ENCODE measurements at places on chromosomes 1 and 21.
A peak's percentile ranks its signal among the peaks of the same experiment; 100 is the strongest.

GRCh38 chr1:32501865-32502264 lies 37.0 kb downstream of the ZBTB8B start:
- no peak for DNase-seq

GRCh38 chr1:197063212-197063611 lies 3.8 kb downstream of the F13B start:
- no peak for DNase-seq

GRCh38 chr1:10685196-10685807 lies 111.1 kb downstream of the CASZ1 start:
- no peak for DNase-seq

GRCh38 chr1:246215510-246215903 lies 291.6 kb downstream of the SMYD3 start:
- no peak for DNase-seq

DNA sequence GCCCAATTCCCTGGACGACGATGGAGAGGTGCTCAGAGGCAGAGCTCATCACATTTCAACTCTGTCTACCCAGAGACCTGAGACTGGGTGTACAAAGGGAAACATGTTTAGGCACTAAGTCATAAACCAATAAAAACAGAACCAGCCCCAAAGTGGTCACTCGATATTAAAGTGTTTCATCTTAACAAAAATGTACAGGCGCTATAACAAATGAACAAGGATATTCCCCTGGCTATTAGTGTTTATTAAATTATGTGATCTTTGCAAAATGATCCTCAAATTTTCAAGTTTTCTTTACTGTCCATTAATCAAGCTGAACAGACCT lies 43.6 kb downstream of the NPHP4 start:
- no peak for DNase-seq

- no peak for DNase-seq
Observed at GRCh38 chr1:161494091-161494735, 11.0 kb upstream of the FCGR2A start.

- no peak for DNase-seq
Observed at GRCh38 chr21:30714946-30715345, 3.6 kb downstream of the KRTAP21-3 start.

DNA sequence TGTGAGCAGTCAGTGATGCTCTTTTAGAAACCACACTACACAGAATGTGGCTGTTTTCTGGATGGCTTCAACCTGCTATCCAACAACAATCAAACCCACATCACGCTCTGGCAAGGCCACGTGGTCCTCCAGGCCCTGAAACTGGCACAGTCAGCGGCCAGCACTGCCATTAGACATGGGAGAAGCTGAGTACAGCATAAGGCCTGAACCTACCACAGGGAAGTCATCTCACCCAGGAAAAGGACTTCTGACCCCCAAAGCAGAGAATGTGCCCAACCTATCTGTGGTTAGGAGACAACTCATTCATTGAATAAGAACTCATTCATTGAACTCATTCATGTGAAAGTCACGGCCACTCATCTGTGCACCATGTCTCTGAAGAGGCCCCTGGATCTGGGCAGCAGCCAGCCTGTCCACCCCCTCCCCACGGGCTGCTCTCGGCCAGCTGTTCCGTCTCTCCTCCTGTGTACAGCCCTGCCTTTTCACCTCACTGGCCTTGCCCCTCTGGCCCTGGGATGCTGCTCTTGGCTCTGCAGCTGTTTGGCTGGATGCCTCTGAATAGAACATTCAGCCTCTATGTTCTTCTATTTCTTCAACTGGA lies 41.1 kb downstream of the C1orf198 start:
- no peak for DNase-seq

DNA sequence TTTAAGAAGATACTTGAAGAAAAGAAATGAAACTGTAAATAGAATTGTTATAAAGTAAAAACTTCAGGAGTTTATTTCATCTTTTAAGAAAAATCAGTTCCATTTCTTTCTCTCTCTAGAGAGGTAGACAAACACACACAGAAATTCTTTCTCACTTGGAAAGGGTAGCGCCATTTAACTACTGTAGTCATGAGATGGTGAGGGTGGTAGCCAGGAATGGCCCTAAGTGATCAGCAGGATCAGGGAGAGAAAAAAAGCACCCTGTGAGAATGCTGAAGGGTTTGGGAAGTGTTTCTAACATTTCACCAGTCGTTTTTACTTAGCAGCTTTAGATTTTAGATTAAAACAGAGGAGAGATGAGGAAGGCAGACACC lies 205.7 kb upstream of the RUNX1 start:
- no peak for DNase-seq

DNA sequence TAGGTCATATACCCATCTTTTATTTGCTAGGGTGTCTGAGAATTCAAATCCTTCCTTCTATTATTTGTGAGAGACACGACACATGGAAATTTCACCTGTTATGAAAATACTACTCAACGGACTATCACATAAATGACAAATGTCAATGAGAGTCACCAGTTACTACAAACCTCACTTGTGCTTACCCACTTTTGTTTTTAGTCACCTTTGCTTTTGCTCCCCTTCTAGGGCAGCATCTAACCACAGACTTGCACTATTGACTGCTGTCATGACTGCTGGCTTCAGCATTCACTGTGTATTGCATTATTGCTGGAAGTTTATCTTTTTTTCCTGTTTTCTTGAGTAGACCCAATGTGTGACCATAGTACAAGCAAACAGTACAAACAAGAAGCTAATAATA lies 1048.0 kb downstream of the PLA2G4A start:
- no peak for DNase-seq

DNA sequence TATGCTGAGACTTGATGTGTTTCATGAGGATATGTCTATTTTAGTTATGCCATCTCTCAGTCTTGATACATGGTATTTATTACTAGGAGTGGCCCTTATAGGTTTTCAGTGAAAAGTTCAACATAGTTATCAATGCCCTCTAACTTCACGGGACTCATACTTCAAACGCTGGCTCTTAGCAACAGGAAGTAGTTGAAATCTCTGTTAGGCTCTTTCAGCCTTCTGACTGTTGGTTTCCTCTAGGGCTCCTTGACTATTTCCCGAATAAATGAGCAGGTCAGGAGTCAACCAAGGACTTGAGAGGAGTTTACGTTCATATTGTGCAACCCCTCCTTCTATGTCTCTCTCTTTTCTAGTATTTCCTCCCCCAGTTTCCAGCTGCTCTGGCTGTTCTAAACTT lies 141.8 kb downstream of the RGS7 start:
- DNase-seq: no peak

DNA sequence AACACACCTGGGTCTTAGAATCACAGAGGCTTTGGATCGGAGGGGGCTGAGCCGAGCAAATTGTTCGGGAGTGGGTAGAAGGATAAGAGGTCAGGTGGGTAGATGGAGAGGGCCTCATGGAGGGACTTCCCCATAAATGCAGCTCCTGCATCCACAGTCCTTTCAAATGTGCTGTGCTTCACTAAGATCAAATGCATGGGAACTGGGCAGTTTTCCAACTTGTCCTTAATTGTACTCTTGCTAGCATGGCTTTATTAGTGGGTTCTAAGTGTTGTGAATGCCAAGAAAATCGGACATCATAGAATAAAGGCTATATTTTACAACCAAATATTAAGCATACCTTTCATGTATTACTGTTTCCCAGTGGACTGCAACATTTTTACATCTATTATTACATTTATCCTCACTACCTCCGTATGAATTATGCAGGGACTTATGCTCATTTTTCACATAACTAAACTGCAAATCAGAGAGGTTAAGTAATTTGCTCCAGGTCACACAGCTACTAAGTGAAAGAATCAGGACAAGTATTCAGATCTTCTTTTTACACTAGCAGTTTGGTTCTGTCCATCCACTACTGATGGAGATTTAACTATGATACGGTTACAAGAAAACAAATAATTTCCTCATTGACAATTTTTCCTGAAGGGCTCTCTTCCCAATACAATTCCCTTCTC lies 174.5 kb upstream of the RUNX1 start:
- DNase-seq: no peak

GRCh38 chr1:18633422-18634155 lies 2.9 kb downstream of the PAX7 start:
- no peak for DNase-seq

GRCh38 chr1:160658162-160658813 lies 11.4 kb upstream of the SLAMF1 start:
- DNase-seq: no peak

- DNase-seq: no peak
Observed at GRCh38 chr1:110951161-110951560, 12.6 kb downstream of the LRIF1 start.

DNA sequence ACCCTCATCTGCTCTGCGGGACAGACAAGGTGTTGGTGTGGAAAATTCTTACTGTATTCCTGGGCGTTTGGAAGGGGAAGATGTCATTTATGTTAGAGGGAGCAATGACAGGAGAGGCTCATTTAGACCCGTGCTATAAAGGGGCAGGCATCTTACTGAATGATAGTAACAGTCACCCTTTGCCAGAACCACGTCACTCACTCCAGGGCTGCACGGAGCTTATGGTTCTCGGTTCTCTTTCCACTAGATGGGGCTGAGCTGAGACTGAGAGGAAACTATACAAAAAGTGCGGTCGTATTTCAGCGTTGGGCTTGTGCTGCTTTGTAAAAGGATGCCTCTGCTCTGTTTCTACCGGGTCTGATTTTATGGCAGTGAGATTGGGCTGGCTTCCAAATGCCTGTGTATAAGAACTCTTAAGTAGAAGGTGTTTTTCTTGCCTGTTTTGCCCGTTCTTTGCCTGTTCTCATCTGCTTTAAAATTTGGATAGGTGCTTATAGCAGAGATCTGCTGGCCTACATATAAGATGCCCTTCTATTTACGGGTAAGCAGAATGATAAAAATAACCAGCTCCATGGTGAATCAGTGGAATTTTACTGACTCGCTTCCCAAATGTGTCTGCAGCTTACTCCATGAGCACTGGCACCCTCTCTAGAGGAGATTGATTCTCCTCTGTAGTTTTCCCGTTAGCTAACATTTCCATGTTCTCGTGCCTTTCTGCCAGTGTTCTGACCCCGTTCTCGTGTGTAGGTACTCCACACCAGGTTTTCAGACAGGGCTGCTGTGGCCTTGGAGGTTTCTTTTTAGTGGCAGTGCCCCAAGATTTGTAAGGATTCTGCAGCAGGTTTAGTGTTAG lies 55.9 kb downstream of the MRPS6 start:
- peak; percentile 46 for DNase-seq

GRCh38 chr1:33971913-33972312 lies 108.0 kb downstream of the HMGB4 start:
- no peak for DNase-seq

- DNase-seq: no peak
Observed at GRCh38 chr21:40433538-40433937, 413.4 kb downstream of the DSCAM start.

GRCh38 chr1:90189889-90190288 lies 195.0 kb downstream of the ZNF326 start:
- DNase-seq: no peak

- no peak for DNase-seq
Observed at GRCh38 chr1:179865377-179865776, 12.2 kb downstream of the TOR1AIP2 start.

GRCh38 chr1:183101841-183102276 lies 78.6 kb downstream of the LAMC1 start:
- DNase-seq: no peak

- no peak for DNase-seq
Observed at GRCh38 chr1:161855260-161855659, 89.1 kb downstream of the ATF6 start.

DNA sequence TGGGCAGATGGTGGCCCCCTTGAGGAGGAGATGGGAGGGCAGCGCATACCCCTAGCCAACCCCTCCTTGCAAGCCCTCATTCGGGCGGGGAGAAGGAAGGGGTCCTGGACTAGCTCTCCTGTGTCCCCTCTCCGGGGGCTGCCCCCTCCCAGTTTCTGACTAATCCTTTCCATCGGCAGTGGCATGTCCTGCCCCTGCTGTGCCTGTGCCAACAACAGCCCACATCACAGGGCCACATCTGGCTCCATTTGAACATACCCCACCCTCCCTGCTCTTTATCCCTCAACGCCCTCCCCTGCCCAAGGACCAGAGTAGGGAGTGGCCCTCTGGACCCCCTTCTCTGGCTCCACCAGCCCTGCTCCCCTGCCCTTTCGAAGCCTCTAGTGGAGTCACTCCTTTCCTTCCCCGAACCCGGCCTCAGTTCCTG lies 11.0 kb upstream of the LMNA start:
- DNase-seq: no peak

GRCh38 chr1:75115654-75116053 lies 18.5 kb upstream of the LHX8 start:
- no peak for DNase-seq

DNA sequence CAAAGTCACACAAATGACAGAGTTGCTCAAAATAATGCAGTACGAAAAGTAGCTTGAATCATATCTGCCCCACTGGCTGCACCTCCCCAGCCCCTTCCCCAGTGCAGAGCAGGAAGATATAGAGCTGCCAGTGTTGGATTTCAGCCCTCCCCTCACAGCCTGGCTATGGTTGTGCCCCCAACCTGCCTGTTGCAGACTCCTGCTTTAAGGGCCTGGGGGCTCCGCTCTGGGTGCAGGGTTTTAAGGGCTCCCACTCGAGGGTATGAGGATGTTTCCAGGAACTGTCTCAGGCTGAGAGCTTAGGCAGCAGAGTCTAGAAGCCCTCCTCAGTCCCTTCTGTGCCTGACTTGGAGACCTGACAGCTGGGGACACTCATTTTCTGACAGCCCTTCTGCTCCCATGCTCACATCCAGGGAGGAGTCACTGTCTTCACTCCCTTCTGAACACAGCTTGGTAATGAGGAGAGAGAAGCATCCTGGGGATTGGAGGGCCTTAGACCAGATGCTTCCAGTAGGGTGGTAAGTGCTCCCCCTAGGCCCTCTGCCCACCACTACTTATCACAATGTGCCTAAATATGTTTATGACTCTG lies 4.6 kb downstream of the S100A9 start:
- no peak for DNase-seq

GRCh38 chr1:151568626-151569088 lies 28.5 kb downstream of the TUFT1 start:
- DNase-seq: no peak

- DNase-seq: no peak
Observed at GRCh38 chr1:206898089-206898914, 1.1 kb downstream of the IL24 start.

GRCh38 chr1:96533820-96534219 lies 187.8 kb upstream of the PTBP2 start:
- no peak for DNase-seq

- no peak for DNase-seq
Observed at GRCh38 chr1:6426972-6427350, 2.4 kb downstream of the ESPN start.

DNA sequence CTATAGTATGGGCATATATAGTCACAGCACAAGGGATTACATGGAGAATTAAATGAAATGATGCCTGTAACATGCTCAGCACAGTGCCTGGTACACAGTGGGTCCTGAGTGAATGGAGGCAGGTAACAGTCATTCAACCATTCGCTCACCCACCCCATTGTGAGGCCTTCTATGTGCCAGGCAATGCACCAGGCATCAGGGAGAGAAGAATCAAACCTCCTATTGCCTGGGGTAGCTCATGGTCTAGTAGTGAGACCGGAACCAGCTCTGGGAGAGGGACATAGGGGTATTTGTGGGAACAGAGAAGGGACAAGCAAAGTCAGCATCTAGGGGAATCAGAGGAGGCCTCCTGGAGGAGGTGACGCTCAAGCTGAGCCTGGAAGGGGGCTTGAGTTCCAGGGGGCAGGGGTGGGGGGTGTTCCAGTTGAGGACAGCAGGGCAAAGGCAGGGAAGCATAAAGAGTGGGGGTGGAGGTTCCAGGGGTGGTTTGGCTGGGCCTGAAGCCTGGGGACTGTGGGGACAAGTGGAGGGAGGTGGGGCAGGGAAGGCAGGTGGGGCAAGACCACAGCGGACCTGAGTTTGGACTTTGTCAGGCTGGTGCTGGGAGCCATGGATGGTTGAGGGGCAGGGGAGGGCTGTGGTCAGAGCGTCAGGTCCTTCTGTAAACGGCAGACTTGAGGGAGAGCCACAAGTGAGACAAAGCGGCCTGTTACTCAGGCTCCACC lies 591.6 kb downstream of the PTPRU start:
- no peak for DNase-seq

Data from stimulated activated CD8-positive, alpha-beta memory T cell treated with anti-CD3 and anti-CD28 coated beads, Interleukin-15, amount 100 ng/mL, for 4 hours (primary cell).